ENCODE measurements at places on chromosomes 6 and 20. TPM values are rescaled to one million over a fixed set of nuclear protein-coding genes. Genes with fewer than 3 reads are reported as not detected.

- DNase-seq: no peak
Measured at GRCh38 chr6:14921878-14922671, 323.8 kb upstream of the JARID2 start.

DNA sequence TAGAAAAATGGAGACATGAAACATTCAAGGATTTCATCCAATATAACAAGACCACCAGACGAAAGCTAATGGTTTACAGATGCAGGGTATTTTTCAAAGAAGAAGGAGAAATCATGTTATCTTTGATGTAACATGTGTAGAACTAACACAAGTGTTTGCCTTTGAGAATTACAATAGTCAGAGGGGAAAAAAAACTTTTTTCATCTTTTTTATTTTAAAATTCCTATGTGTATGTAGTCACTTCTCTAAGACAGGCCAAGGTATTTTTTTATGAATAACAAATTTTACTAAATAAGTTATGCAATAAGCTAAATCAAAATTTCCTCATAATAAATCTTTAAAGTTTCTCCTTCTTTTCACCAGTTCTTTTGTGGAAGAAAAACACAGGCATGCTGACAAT, 161.4 kb downstream of the PDE7B start:
- no peak for DNase-seq

DNA sequence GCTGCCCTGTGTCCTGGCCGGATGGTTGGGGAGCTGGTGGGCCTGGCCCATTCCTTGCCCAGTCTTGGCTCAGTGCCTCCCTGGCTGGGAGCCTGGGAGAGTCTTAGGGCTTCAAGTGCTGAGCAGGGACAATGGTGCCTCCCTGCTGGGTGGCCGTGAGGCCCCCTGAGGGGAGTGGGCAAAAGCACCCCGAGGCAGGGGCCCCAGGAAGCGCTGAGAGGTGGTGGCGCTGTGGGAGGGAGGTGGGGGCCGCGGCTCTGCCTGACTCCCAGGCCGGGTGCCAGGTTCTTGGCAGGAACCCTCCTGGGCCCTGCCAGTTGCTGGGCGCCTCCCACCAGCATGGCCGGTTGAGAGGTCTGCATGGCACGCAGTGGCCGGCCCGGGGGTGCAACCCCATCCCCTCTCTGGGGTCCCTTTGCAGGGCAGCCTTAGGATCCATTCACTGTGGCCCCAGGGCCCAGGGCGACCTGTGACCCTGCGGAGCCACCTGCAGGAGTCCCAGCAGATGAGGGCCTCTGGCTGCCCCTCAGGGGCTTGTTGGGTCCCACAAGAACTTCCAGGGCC, 9.2 kb upstream of the RPS21 start:
- DNase-seq: no peak

- no peak for DNase-seq
Measured at GRCh38 chr20:62335532-62335931, 31.6 kb downstream of the LAMA5 start.

DNA sequence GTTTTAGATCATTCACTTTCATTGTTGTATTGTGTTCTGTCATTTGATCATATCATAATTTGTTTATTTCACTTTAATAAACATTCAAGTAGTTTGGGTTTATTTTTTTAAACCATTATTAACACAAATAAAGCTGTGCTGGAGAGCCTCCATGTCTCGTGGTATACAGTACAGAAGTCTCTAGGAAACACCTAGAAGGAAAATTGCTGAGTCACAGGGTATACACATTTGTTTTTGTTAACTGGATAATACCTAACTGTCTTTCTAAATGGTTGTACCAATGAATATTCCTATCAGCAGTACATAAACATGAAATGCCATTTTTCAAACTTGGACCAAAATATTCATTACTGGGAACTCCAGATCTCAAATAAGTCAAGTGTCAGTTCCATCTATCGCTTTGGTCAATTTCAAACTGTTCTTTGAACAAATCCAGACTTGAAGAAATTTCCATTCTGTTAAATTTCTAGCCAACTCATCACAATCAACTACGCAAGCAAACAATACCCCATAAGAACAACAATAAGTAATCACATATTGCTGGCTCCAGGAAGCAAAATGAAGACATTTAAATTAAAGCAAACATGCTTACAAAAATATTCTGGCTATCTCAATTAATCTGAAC, 138.1 kb downstream of the ATXN1 start:
- no peak for DNase-seq

GRCh38 chr6:147793871-147794643, 285.6 kb downstream of the SAMD5 start:
- DNase-seq: no peak

- DNase-seq: no peak
Measured at GRCh38 chr6:53464483-53464882, 80.4 kb downstream of the GCLC start.

- peak; percentile 82 for DNase-seq
Measured at GRCh38 chr20:57432862-57433491, 41.8 kb downstream of the RBM38 start.

DNA sequence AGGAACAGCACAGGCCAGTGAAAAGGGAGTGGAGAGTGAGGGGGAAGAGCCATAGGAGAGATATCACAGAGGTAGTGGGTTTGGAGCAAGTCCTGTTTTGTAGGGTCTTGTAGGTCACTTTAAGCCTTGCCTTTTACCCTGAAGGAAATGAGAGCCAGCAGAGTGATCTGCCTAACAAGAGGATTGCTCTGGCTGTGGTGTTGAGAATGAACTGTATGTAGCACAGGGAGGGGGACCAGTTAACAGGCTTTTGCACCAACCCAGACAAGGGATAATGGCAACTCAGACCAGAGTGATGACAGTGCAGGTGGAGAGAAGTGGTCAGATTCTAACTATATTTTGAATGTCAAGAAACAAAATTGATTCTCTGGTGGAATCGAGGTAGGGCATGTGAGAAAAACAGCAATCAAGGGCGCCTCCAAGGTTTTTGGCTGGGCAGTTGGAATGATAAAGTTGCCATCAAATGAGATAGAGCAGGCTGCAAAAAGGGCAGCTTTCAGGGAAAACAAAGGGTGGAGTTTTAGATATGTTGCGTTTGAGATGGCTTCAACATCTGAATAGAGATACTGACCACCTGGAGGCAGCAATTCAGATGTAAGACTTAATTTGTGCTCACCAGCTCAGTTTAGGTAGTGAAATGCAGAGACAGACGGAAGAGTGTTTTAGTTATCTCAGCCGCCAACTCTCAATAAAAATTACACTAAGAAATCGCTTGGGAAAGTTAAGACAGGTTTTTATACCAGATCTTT, 134.4 kb upstream of the BTBD3 start:
- no peak for DNase-seq

DNA sequence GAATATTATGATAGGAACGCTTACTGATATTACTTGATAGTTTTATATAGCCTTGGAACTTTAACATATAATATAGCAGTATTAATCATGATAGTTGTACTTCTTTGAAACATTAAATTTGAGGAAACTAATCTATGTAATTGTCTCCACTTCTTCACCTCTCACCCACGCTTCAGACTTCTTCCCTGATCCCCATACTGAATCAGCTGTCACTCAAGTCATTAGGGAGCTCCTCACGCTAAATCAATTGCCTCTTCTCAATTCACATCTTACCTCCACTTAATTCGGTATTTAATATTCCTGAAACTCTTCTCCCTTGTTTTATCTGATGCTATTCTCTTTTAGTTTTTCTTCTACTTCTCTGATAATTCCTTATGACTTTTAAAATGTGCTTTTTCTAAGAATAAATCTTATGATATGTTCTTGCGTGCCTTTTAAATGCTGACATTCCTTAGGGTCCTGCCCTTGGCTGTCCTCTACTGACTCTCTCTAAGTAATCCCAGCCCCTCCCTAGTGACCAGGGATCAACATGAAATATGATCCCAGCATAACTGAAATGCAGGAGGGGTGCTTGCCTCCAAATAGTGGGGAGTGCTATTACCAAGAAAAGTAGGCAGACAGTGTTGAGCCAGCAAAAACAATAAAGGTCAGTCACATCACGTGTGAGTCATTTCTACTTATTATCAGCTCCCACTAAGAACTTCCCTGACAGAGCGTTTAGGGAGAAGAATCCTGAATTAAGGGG, 9.9 kb downstream of the ANKRD66 start:
- no peak for DNase-seq

- no peak for DNase-seq
Measured at GRCh38 chr6:130769861-130770260, 57.3 kb upstream of the SMLR1 start.

GRCh38 chr6:53306819-53307347, 41.9 kb downstream of the ELOVL5 start:
- DNase-seq: no peak

GRCh38 chr6:50961611-50962010, 142.9 kb downstream of the TFAP2B start:
- DNase-seq: no peak

DNA sequence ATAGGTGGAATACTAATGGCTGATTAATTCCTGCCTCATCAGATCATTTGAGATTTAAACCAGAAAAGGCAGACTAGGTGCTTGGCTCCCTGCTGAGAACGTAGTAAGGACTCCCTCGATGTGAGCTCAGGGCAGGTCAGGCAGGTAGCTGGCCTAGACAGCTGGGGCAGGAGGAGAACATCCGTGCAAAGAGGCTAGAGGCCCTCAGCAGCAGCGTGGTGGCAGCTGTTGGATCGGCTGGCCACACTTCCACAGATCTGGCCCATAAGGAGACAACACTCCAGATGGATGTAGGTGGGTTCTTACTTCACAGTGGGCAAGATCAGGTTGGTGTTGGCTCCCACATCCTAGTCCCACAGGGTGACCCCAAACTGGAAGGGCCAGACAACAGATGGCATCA, 38.5 kb downstream of the EYA2 start:
- no peak for DNase-seq

DNA sequence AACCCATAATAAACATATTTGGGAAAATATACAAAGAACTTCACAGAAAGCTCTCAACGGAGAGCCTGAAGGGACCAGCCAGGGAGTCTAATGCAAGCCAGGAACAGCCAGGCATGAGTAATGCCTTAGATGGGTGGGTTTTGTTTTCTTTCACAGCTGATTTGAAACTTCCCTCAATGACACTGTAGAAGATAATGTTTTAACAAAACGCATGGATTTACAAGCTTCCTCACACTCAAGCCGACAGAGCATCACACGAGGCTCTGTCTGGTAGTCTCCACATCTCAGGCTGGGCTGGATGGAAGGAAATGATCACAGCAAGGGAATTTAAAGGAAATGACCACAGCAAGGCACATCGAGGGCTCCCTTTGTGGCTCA, 113.9 kb downstream of the GMPR start:
- no peak for DNase-seq

DNA sequence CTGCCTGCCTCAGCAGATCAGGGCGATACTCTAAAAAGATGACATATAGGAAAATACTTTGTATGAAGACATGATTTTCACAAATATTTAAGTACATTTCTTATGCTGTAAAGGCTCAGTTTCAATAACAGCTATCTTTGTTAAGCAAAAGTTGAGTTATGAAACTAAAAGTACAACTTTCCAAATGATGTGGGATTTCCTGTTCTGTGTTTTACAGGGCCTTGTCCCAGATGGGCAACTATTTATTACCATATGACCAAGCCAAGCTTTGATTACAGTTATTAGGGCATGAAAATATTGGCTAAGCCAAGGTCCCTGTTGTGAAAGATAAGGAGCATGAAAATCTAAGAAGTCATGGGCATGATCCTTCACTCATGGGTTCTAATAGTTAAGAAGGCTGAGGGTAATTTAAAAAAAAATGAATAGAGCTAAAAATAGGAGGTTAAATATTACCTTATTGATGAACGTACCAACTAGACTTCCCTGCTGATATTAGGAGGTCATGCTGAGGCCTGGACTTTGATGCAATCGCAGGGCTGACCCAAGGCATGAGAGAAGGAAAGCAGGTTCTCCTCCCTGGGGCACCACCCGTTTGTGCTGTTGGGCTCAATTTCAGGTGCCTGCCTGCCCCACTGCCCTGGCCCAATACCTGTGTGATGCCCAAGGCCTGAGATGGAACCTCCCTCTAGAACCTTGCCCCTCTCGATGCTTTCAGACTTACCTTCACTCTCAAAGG, 294.4 kb upstream of the PRDM1 start:
- DNase-seq: no peak

GRCh38 chr6:159931846-159932245, 37.0 kb upstream of the IGF2R start:
- no peak for DNase-seq

- DNase-seq: no peak
Measured at GRCh38 chr20:10449270-10449669, 14.2 kb downstream of the SLX4IP start.

- peak; percentile 77 for DNase-seq
Measured at GRCh38 chr6:36752187-36752885, 54.7 kb downstream of the RAB44 start.

TGM6 gene
- not detected for total RNA-seq

ZNF334 gene
- total RNA-seq: 8.5 TPM

EMILIN3 gene
- total RNA-seq: not detected

FHL5 gene
- total RNA-seq: 3.4 TPM

HNF4A gene
- total RNA-seq: 321 TPM

OLIG3 gene
- not detected for total RNA-seq

Data from left colon (tissue), 2 donors.